ENCODE measurements at places on chromosomes 11 and 22.

DNA sequence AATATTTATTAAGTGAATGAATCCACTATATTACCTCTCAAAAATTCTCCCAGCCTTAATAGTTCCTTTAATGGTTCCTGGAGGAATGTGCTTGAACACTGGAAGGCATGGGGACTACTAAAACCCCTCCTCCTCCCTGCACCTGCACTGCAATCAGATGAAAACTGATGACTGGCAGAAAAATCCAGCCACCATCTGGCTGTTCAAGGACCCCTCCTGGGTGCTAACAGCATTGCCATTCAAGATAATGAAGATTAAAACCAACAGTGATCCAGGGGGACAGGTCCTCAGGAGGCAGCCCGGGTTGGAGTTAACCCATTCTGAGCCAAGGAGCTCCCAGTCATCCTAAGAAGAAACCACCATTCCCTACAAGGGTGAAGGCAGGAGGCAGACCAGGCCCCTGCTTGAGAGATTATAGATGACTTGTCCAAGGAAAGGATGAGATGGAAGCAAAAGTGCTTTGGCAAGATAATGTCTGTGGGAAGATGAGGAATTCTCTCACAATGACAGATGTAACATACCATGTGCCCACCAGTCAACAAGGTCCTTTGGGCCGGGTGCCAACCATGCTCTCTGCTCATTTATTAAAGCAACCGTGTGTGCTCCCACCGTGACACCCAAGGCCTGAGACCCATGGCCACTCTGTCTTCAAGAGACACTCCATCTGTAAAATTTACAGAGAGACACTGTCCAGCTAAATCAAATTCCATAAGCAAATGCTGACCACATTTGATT lies 90.6 kb downstream of the LARGE1 start:
- no peak for DNase-seq

DNA sequence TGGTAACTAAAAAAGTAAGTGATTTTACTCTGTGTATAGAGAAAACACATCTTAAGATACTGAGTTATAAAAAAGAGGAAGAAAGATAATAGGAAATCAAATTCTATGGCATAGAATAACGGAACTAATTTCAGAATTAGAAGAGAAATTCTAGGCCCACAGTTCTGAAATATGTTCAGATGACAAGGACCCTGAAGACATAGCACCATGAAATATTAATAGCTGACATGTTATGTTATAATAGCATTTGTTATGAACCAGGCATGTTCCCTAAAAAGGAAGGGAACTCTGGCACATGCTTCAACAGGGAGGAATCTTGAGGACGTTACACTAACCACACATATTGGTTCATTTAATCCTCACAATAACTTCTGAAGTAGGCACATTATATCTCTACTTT lies 32.7 kb downstream of the PRDM10 start:
- DNase-seq, result no peak

- no peak for DNase-seq
Observed at GRCh38 chr11:68657021-68657780, 27.1 kb upstream of the GAL start.

DNA sequence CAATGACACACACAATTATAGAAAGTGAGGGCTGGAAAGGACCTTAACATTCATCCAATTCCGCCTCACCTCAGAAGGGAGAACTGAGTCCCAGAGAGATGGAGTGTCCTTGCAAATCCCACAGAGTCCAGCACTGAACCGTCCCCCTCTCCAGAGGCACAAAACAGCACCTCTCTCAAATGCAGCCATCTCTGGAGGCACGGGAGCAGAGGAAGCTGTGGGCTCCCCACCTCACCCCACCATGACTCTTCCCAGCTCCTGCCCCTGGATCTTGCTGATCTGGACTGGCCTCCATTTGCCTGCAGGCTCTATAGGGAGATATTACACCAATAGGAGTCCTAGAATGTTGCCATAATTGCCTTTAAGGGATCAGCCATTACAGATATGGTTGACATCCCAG lies 1.4 kb upstream of the DRD2 start:
- DNase-seq, result no peak

DNA sequence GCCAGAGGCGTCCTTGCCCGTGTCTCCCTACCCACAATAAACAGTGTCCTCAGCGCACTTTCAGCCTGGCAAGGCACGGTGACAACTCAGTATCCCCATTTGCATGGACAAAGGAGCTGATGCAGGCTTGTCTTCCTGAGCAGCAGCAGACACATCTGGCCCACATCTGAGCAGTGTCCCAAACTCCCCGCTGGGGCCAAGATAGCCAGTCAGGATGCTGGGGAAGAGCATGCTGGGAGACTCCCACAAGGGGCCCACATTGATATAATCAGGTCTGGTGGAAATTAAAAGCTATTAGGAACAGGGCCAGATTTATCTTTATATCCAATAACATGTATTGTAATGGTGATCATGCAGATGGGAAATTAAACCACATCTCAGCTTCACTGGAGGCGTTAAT lies 24.7 kb downstream of the DSCAML1 start:
- no peak for DNase-seq
